ENCODE measurements at places on chromosomes 13 and 19. TPM values are rescaled to one million over a fixed set of nuclear protein-coding genes. Genes with fewer than 3 reads are reported as not detected.

The IRS2 gene
- 4.4 TPM for total RNA-seq

The MEF2B gene
- 1.3 TPM for total RNA-seq

The NXNL1 gene
- not detected for total RNA-seq

The ATF5 gene
- 46.0 TPM for total RNA-seq

GRCh38 chr19:55386493-55386971 lies 800 bp downstream of the RPL28 start:
- DNase-seq, result no peak

DNA sequence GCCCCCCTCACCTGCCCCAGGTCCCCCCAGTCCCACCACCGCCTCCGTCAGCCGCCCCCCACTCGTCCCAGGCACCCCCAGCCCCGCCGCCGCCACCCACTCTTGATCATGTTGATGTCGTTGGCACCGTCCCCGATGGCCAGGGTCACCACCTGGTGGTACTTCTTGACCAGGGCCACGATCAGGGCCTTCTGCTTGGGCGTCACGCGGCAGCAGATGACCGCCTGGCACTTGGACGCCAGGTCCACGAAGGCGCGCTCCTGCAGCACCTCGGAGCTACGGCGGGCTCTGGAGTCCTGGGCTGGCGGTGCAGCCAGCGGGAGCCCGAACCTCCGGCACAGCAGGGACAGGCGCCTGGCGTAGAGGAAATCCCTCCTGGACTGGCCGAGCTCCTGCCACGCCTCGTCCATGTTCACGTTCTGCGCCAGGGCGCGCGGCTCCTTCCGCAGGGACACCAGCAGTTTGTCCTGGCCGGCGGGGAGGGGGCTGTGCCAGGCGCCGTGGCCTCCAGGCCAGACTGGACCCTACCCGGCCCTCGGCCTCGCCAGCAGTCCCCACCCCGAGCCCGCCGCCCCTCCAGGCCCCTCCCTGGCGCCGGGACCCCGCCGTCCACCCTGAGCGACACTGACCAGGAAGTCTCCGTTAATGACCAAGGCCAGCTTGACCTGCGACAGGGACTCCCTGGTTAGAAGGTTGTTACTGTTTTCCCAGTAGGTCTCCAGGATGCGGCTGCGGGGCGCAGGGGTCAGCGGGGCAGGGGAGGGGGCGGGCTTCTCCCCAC lies 22.6 kb downstream of the ATP8B3 start:
- DNase-seq, result no peak

Data from endothelial cell of umbilical vein (primary cell).